ENCODE measurements at places on chromosomes 5 and 9.

GRCh38 chr5:135210286-135211055 lies 176.4 kb upstream of the PITX1 start:
- peak; percentile 58 for DNase-seq

DNA sequence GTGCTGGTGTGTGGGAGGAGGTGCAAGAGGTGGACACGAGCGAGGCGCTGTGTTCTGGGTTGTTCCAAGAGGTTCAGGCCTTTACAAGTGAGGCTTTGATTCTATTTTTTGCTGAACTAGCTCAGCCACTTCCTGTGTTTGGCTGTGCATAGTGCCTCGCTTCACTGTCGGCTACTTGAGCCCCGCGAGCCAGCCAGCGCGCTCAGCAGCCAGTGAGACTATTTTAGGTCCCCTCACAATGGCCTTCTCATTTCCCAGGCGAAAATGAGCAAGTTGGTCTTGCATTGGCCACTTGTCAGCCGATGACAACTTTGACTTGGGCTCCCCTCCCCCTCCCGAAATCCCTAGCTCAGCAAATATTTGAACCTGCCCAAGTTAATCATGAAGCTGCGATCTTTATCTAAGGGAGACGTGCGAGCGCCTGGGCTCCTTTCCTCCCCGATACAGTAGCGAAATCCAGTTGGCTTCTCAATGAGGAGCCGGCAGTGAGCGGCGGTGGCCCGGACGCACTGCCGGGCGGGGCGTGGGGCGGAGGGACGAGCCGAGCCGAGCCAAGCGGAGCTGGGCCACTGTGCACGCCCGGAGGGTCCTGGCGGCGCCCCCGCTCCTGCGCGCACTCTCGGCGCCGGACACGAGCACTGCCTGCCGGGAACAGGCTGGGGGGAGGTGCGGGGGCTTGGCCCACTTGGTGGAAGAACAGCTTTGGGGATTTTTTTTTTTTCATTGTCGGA lies 72.6 kb downstream of the PIK3R1 start:
- peak; percentile 47 for DNase-seq

DNA sequence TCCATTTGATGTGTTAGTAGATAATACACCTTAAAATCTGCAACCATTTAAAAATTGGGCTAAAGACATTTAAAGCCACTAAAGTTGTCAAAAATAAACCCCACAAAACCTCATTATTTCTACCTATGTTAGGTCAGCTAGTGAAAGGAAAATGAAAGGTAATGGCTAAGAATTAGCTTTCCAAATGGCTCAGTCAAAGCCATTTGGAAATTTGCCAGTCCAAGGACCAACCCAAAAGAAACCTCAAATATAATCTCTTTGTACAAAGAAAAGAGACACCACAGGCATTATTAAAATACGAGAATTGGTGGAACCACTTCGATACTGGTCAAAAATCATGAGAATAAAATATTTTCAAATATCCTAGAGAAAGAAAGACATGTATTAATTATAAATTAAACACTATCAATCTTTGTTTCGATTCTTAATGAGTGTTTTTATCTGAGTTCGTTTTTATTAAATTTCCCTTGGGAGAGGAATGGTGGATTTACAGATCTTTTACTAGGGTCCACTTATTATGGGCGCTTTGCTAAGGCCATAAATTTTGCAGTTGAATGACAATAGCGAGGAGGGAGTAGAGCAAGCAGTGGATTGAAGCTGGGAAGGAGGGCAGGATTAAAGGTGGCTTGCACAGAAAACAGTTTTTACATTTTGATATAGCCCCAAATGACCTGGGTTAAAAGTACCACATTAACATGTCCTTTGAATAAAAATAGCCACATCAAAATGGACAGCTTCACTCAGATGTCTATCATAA lies 116.8 kb upstream of the SHB start:
- DNase-seq, result no peak

DNA sequence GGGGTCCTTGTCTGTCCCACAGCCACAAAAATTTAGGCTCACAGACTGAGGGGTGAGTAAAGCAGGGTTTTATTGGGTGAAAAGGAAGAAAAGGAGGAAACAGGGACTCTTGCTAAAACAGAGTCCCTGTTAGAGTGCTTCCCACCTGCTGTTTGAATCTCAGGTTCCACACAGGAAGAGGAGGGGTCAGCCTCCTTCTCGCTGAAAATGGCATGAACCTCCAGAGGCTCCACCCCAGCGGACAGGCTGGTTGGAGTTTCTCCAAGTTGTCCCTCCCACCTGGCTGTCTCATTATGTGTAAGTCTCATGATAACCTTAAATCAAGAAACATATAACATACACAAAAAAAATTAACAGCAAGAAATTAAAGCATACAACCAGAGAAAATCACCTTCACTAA lies 28.3 kb upstream of the UHRF2 start:
- no peak for DNase-seq

DNA sequence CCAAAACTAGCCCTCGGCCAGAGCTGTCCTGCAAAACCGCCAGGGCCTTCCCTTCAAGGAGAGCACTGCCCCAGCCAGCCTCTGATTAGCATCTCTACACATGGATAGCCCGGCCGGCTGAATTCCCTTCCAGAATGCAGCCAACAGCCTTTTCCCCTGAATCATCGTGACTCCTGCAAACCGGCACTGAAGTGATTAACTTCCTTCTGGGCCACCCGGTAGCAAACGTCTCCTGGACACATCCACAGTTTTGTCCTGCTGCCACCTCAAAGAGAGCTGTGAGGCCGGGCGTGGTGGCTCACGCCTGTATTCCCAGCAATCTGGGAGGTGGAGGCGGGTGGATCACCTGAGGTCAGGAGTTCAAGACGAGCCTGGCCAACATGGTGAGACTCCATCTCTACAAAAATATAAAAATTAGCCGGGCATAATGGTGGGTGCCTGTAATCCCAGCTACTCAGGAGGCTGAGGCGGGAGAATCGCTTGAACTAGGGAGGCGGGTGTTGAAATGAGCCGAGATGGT lies 21.1 kb upstream of the EEIG1 start:
- peak; percentile 91 for DNase-seq

DNA sequence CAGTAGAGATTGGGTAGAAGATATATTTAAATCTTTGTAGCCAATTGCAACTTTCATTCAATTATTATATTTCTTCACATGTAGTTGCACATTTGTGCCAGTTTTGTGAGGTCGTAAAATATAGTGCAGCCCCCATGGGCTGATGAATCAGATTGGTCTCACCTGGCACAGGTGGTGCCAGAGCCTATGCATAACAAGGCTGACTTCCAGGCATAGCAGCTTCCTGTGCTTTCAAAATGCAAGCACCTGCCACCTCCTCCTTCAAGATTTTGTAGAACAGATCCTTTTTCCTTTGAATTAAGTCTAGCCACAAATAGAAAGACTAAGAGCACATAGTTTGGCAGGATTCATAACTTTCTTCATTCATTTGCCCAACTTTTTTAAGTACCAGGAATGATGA lies 87.1 kb downstream of the STARD4 start:
- no peak for DNase-seq

GRCh38 chr5:159593518-159594073 lies 263.3 kb upstream of the IL12B start:
- no peak for DNase-seq

GRCh38 chr5:135833961-135834638 lies 363 bp upstream of the SLC25A48 start:
- no peak for DNase-seq

DNA sequence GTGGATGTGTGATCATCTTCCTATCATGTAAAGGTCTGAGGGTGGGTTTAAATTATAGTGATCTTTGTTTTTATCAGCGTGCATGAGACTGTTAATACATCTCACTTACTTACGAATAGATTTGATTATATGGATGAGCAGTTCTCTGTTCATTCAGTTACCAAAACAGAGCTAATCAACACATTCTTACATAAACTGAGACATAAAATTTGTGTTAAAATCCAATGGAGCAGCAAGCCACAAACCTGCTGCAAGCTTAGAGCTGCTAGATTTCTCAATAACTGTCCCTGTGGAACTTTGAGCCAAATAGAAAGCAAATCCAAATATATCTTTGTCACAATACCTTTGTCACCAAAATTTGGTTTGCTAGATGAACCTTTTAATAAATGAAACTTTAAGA lies 50.1 kb downstream of the NUDT12 start:
- DNase-seq, result no peak

GRCh38 chr9:129887334-129888292 lies 52.4 kb downstream of the USP20 start:
- DNase-seq, result peak; percentile 33

DNA sequence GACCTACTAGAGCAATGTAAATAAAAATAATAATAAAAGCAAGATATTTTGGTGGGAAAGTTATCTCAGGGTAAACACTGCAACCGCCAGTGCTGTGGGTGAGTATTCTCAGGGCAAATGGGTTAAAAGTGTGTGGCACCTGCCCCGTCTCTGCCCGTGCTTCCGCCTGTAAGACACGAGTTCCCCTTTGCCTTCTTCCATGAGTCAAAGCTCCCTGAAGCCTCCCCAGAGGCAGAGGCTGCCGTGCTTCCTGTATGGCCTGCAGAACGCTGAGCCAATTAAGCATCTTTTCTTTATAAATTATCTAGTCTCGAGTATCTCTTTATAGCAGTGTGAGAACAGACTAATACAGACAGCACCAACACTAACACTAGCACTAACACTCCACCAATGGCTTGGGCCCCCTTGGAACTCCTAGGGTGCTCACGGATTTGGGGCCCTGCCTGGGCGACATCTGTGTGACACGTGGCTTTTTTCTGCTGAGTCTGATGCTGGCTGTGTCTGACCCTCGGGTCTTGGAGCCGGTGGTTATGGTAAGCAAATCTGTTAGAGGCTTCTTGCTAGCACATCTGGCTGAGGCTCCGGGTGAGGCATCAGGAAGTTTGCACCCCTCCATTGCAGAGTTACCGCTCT lies 10.6 kb downstream of the PLEKHG4B start:
- peak; percentile 20 for DNase-seq

- peak; percentile 54 for DNase-seq
These were observed 234.8 kb downstream of the AUH start for GRCh38 chr9:91126761-91127445.

GRCh38 chr9:137000177-137000930 lies 4.0 kb upstream of the CLIC3 start:
- DNase-seq, result peak; percentile 63

DNA sequence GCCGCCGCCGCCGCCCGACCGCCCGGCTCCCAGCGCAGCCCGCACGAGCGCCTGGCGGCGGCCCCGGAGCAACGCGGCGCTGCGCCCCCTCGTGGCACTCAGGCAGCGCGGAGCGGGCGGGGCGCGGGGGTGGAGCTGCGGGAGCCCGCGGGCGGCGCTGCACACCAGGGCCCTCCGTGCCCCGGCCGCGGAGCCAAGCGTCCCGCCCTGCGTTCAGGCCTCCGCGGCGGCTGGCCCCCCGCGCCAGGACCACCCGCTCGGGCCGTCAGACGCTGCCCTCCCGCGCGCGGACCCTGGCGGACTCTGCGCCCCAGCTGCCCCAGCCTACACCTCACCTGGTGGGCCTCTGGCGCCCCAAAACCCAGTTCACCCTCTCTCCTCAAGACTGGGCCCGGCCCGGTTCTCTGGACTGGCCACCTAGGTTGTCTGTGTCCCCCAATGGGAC lies at the start of gene RASGEF1C:
TSS of gene RASGEF1C (minus strand) at position 75 of the 445 bp plus-strand sequence. CDS start 71,159 bp downstream, outside the sequence.
- DNase-seq, result peak; percentile 53

- DNase-seq, result no peak
These were observed 12.8 kb downstream of the CAMK4 start for GRCh38 chr5:111236995-111237394.
